ENCODE measurements at places on chromosomes 2 and 18.
A peak's percentile ranks its signal among the peaks of the same experiment; 100 is the strongest.

DNA sequence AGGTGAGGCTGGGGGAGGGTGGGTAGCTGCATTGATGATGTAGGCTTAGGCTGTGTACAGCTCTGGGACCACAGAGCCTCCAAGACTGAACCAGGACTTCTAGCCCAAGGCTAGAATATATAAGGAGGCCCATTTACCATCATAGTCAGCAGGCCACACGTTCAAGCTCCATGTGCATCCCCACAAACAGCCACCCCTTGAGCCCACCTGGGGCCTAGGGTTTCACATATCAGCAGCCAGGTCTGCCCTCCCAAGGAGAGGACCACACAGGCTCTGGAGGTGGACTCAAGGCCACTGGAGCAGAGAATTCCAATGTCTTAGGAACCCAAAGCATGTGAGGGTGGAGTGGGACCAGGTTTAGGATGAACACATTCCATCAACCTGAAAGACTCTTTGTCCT is 230.5 kb downstream of the TTC32 start:
- DNase-seq, result no peak

- no peak for DNase-seq
Measured at GRCh38 chr2:120267348-120267747, 14.7 kb downstream of the RALB start.

DNA sequence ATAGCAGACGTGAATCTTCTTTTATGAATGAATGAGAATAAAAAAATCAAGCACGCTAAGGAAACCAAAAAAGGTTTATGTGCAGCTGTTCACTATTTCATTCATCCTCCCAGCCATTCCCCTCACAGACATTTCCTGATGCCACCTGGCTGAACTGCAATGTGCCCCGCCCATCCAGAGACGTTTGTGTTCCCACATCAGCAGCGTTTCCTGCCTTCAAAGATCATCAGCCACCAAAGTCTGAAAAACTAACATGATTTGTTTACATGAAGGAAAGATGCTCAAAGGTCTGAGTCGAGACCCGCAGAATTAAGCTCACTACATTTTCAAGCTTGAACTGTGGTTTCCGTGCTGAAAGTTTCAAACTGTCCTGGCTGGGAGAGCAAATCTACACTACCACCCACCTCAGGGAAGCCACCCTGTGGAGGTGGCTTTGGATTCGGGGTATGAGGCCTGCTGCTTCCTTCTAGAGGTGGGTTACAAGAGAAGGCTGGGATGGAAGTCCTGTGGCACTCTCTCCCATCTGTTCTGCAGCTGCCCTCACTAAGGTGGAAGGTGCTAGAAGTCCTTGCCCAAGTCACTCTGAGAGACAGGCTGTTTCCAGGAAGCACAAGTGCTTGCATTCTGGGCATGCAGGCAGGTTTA is 201.3 kb upstream of the OSR1 start:
- DNase-seq, result no peak

GRCh38 chr2:22420076-22420475 is 964.9 kb upstream of the KLHL29 start:
- DNase-seq, result no peak

DNA sequence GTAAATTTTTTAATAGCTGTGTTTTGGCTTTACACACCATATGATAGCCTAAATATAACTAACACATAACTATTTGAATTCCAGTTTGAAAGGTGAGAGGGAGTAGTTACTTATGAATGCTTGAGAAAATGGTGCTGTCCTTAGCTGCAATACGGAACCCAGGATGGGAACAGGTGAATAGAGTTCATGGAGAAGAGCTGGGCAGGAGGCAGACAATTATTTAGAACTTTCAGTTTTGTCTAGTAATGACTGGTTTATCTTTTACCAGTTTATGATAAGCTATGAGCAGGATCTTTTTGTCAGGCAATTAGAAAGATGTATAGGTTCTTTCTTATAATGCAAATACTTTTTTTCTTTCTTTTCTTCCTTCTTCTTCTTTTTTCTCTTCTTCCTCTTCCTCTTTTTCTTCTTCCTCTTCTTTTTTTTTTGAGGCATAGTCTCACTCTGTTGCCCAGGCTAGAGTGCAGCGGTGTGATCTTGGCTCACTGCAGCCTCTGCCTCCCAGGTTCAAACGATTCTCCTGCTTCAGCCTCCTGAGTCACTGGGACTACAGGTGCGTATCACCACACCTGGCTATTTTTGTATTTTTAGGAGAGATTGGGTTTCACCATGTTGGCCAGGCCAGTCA is 25.9 kb downstream of the UBR3 start:
- DNase-seq, result no peak

DNA sequence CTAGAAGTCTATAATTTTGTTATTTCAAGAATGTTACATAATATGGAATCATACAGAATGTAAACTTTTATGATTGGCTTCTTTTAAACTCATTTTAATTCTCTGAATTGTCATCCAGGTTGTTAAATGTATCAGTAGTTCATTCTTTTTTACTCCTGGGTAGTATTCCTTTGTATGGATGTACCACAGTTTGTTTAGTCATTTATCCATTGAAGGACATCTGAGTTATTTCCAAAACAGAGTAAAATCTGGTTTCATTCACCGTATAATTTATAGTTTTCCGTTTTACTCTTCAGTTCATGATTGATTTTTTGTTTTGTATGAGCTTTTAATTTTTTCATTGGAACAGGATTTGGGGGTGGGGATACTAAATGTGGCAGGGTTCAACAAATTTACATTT is 132.4 kb downstream of the PMS1 start:
- DNase-seq, result no peak

- DNase-seq, result no peak
Measured at GRCh38 chr18:77486985-77487384, 237.3 kb downstream of the GALR1 start.

- no peak for DNase-seq
Measured at GRCh38 chr18:55268628-55269275, 309.5 kb upstream of the CCDC68 start.

- no peak for DNase-seq
Measured at GRCh38 chr18:25180973-25181548, 170.9 kb downstream of the ZNF521 start.

DNA sequence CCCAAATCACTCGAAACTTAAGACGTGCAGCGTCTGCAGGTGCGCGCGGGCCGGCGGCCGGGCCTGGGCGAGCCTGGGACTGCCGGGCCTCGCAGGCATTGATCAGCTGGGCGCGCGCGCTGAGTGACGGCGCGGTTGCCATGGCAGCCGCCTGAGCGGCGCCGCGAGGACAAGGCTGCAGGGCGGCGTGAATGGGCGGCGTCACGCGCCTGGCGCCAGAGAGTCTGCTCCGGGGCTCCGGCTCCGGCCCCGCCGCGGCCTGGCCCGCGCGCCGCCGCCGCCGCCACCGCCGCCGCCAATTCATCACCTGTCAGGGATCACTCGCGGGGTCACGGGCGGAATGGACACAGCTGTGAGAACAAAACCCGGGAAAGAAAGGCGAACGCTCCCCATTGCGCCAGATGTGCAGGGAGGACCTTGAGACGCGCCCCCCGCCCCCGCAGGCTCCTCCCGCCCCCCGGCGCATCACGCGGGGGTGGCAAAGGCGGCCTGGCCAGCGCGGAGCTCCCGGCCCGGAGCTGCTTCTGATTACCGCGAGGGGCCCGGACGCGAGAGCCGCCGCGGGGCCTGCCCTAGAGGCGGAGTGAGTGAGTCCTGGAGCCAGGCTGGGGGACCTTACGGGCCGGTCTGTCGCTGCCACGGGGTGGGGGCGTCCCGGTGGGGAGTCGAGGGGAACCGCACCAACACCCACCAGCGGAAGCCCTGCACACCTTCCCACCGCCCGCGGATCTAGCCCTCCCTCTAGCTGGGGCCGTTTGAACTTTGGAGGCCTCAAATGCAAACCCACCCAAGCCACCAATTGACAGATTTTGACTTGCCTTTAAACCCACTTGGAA is 2.9 kb upstream of the ID2 start:
- peak; percentile 64 for DNase-seq

DNA sequence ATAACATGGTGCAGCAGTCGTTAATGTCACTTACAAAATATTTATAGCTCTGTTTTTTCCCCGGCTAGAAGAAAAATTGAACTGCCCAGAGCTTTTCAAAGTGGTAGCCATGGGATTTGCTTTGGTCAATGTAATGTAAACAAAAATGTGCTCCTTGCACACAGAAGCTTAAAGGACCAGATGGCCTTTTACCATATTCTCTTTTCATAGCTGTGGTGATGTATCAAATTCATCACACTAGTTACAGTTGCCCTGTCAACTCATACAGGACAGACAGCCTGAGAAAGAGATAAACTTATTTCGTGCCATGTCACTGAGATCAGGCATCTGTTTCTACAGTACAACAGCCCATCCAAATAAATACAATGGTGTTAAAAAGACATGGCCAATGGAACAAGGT is 368.1 kb upstream of the CDH19 start:
- no peak for DNase-seq

- DNase-seq, result no peak
Measured at GRCh38 chr2:181285116-181285515, 172.1 kb upstream of the ITGA4 start.

- no peak for DNase-seq
Measured at GRCh38 chr2:12219761-12220160, 473.3 kb downstream of the LPIN1 start.

DNA sequence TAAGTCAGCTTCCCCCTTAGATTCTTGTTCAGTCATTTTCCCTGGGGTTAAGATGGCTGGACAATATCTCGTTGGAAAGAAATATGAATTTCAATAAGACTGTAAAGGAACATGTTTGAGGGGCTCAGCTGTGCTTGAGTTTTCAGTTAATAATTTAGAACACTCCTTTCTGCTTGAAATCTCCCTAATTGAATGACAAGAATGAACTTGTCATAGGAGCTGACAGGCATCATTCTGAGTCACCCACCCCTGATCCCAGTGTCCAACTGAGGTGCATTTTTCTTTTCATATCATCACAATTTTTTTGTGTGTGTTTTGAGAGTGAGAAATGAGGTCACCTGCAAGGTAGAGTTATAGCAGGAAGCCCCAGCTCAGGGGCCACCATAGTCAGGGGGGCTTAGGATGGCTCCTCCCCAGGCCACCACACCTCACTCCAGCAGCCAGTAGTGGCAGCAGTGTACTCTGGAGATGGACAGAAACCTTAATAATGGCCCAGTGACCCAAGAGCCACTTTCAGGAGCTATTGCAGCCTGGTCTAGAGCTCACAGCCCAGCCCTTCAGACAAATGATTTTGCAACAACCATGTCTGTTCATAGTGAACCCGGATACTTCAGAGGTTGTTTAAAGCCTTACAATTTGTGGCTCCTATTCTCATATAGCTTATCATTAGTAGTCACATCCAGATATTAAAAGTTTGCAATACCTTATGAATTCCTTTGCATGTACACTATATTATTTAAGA is 174.5 kb downstream of the MAIP1 start:
- no peak for DNase-seq

- DNase-seq, result no peak
Measured at GRCh38 chr18:24631243-24632025, 171.0 kb downstream of the HRH4 start.

GRCh38 chr2:95287806-95288205 is 9.3 kb upstream of the KCNIP3 start:
- DNase-seq, result no peak

DNA sequence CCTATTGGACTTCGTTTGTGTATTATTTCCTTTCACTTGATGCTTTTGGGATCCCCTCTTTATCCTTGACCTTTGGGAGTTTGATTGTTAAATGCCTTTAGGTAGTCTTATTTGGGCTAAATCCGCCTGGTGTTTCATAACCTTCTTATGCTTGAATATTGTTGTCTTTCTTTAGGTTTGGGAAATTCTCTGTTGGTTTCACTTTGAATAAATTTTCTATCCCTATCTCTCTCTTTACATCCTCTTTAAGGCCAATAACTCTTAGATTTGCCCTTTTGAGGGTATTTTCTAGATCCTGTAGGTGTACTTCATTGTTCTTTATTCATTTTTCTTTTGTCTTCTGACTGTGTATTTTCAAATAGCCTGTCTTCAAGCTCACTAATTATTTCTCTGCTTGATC is 354.7 kb downstream of the PARD3B start:
- DNase-seq, result no peak

DNA sequence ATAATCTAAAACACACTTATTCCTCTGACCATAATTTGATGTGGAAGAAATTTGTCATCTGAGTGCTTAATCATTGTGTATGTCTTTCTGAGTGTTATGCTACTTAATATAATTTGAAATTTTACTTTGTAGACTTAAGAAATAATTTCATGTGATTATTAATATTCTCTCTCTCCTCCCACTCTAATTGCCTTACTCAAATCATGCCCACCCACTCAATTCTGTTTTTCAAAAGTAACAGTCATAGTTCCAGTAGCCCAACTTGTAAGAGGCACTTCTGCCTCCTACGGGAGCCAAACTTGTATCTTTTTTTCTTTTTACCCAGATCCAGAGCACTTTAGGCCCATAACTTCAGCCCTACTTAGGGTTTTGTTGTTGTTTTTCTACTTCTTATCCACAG is 18.5 kb upstream of the KYNU start:
- no peak for DNase-seq

GRCh38 chr2:157087373-157088002 is 170.0 kb upstream of the GALNT5 start:
- no peak for DNase-seq

- DNase-seq, result no peak
Measured at GRCh38 chr2:218323526-218324472, 31.5 kb upstream of the TMBIM1 start.

GRCh38 chr18:54134053-54134452 is 90.4 kb downstream of the MBD2 start:
- no peak for DNase-seq

DNA sequence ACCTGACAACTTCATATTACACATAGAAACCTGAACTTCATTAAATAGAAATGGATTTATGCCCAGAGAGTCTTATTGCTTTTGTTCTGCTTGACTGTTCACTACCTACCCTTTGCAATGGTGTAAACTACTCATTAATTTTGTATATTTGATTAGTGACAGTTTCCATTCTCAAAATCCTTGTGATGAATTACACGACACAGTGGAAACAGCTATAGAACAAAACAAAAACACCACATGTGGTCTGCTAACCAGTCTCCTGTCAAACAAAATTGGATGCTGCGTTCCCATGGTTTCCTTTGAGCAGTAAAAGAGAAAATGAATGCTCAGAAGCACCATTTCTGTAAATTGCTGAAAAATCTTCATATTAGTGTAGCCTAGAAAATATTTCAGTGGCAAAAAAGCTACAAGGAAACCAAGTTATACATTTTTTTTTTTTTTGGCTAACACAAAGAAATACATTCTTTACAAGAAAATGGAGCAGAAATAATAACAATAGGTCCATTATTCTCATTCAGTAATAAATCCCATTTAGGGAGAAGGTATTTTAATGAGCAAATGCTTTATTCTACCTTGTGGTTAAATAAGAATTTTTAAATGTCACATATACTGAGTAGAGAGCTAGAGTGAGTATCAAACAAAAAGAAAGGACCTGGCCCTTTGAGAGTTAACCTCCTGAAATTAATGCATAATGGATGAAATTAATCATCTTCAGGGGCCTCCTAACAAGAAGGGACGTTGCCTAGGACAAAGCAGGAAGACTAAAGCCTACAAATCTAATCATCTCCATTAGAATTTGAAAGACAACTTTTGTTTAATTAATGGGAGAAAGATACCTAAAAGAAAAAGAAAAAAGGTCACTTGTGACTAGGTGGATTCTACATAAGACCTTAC is 355.1 kb upstream of the ZC3H15 start:
- no peak for DNase-seq

GRCh38 chr2:133644846-133645245 is 76.6 kb upstream of the NCKAP5 start:
- no peak for DNase-seq

- DNase-seq, result no peak
Measured at GRCh38 chr2:191318729-191319078, 73.5 kb downstream of the MYO1B start.

- no peak for DNase-seq
Measured at GRCh38 chr2:16407358-16407757, 258.3 kb downstream of the CYRIA start.
